T follicular helper cell (primary cell): ENCODE measurements at places on chromosomes 6 and 20.

- DNase-seq: no peak
Measured at GRCh38 chr6:150395388-150396009, 26.7 kb downstream of the IYD start.

DNA sequence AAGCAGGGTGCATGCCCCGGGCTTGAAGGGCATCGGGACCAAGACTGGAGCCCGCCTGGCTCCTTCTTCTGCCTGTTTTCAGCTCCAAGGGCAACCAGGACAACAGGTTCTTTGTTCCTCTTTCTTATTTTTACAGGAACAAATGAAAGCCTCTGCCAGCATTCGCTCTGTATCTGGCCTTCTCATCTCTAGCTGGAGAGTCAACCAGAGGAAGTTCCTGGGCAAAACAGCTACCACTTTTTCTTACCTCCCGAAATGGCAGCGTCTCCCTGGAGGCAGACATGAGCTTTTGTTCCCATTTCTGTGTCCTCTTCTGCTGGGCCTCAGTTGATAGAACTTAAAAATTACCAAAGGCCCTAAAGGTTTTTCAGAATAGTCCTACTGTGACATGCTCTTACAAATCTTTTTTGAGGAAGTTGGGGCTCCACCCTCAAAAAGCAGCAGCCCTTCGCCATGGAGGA lies 74.1 kb upstream of the NAA20 start:
- no peak for DNase-seq

DNA sequence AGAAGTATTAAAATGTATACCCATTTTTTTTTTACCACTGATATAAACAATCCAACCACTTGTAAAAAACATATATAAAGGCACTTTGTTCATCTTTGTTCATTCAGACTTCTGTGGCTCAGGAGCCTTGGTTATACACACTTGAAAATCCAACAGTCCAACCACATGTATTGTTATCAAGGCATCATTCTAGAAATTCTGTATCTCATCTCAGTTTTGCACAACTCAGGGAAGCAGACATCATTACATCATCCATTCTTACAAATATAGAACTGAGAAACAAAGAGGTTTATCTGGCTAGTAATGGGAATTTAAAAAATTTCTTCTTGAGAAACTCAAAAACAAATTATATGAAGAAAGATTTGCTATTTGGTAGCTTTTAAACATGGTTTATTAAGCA lies 88.1 kb downstream of the HMGCLL1 start:
- no peak for DNase-seq

DNA sequence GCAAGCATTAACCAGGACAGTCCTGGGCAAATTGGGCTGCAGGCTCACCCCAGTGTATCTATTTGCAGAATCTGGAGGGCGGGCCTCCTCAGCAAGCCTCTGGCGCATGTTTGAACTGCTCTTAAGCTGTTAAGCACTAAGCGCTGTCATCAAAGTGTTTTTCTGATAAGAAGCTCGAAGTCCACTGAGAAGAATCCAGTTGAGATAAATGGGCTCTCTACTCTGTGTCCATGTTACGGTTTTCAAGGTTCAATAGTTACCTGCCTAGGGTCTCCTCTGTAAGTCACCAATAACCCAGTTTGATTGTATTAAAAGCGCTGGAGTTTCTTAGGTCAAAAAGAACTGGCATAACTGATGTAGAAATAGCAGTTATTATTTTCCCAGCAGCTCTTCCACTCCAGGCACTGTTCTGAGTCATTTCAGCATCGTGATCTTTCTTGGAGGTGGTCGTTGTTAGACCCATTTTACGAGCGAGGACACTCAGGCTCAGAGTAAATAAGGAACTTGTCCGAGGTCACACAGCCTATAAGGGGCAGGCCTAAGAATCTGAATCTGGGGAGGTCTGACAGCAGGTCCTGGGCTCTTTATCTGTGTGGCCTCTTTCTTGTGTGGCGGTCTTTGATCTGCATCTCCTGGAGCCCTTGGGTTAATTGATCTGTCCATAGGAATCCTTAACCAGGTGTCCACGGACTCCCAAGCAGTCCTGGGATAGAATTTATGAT lies 207.4 kb upstream of the ZNF217 start:
- no peak for DNase-seq

GRCh38 chr20:54207743-54208547 lies at the start of gene PFDN4:
Gene PFDN4 (plus strand): TSS chr20:54208087. CDS start chr20:54208101, 14 bp downstream.
- peak; percentile 51 for DNase-seq

DNA sequence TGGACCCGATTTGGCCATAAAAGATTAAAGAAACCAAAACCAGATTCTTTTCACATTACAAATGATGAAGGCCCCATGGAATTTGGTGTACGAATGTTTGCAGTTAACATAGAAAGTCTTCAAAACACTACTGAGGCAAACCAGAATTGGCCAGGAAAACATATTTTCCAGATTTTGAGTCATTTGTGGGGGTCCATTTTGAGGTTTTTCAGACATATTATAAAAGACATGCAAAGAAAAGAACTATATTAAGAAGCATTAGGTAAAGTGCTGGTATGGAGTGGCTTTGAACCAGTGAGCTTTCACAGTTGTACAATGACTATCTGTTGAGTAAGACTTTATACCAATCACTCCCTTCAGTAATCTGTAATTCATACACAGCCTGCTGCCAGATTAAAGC lies 168.9 kb upstream of the COL21A1 start:
- DNase-seq: no peak

DNA sequence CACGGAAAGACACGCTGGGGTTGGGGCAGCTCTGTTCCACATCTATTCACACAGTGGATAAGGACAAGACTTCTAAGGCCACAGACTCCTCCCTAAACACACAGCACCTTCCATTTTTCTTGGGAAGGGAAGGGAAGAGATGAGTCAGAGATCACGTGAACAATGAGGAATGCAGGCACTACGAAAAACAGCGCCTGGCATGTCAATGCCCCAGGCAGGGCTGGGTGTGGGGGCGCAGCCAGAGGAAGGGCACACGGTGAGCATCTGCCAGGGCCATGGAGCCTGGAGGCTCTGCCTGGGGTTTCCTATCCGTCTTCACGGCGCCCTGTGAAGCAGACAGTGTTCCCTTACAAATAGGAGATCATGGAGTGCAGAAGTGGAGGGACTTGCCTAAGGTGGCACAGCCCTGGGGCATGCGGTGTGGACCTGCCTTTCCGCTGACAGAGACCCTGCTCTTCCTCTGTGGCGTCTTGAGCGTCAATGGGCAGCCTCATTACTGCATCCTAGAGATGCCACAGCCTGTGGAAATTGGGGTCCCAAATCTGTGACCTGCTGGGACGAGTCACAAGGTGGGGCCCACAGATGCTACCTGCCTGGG lies 15.4 kb downstream of the UNC93A start:
- no peak for DNase-seq

- DNase-seq: no peak
Measured at GRCh38 chr20:62202676-62203377, 17.3 kb downstream of the HRH3 start.

- no peak for DNase-seq
Measured at GRCh38 chr6:73078333-73078862, 146.9 kb downstream of the KHDC1L start.

DNA sequence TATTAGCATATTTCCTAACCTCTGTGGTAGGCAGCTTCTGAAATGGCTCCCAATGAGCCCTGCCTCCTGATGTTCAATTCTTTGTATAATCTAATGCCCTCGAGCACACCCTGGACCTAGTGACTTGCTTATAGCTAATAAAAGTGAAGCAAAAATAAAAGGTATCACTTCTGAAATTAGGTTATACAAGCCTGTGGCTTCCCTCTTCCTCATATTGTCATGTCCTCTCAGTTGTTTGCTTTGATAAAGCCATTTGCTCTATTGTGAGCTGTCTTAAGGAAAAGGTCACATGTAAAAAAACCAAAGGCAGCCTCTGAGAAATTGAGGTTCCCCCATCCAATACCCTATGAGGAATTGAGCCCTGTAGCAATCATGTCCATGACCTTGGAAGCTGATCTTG lies 442.1 kb upstream of the ADGRB3 start:
- DNase-seq: no peak

DNA sequence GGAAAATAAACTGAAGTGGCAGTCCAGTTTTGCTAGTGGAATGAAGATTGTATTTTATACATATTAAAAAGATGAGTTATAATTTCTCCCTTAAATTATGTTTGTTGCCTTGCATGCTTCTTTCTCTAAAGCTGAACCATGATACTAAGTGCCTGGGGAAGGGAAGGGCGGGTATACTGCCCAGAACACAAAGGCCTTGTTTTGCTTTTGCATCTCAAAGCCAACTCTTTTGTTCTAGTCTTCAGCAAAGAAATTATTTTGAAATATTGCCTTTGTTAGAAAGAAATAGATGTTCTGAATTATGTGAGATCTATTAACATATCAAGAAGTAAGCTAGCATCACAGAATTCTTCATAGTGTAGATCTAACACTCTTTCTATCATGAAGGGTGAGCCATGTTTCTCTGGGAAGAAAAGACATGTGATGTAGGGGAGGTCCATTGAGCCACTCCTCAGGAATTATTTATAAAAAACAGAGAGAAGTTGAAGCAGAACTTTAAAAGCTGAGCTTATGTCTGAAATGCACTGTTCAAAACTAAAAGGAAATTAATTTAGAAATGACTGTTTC lies 108.4 kb downstream of the RIMS1 start:
- DNase-seq: no peak

- peak; percentile 44 for DNase-seq
Measured at GRCh38 chr20:47357296-47358038, 968 bp upstream of the ZMYND8 start.

- no peak for DNase-seq
Measured at GRCh38 chr6:45049188-45049843, 278.8 kb upstream of the RUNX2 start.

- DNase-seq: no peak
Measured at GRCh38 chr6:159800141-159800865, at the start of gene PNLDC1. Gene PNLDC1 (plus strand): TSS chr6:159800276. CDS start chr6:159800308, 32 bp downstream.

DNA sequence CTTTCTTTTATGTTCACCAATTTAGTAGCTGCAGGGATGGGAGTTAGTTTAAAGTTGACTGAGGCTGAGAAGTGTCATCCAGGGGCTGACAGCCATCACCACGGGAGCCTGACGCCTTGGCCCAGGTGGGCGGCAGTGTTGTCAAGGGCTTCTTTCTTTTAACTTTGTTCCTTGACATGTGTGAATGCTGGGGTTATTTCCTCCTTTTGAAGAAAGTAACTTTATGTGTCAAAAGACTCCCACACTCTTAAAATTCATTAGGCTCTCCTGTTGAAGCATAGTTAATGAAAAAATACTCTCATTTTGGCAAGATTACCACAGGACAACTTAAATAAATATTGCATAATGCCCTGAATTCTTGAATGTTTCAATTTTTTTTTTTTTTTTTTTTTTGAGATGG lies 50.0 kb downstream of the SASH1 start:
- no peak for DNase-seq

DNA sequence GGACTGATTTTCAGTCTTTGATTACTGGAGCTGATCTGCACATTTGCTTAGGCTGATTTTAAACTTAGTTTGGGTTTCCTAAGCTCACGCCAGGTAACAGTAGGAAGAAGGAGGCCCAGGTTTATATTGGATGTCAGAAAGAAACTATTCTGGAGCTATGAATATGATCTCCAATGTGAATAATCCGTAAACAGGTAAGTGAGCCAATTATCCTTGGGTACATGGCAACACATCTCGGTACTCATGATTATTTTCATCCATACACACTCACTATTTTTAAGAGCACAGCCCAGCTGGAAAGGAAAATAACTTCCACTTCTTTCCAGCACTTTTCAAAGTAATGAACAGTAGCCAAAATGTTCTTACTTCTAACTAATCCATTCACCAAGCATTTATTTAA lies 7.0 kb downstream of the ATXN1 start:
- no peak for DNase-seq

DNA sequence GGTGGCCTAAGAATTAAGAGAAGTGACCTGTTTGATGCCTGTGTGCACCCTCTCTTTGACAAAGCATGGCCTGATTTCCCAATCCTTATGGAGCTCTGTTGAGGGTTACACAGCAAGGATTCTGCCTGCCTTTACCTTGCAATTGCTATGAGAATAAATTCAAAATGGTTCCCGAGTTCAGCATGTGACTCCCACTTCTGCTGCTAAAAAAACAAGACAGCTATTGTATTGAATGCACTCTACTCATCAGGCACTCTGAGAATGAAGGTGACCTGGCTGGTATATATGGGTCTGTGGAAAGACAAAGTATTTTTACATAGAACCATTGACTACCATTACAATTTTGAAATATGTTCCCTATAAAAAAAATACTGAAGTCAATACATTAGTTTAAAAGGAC lies 190.3 kb downstream of the ATXN1 start:
- DNase-seq: no peak

- no peak for DNase-seq
Measured at GRCh38 chr20:44761423-44761822, 15.8 kb downstream of the KCNK15 start.

GRCh38 chr6:50706575-50706974 lies 6.8 kb upstream of the TFAP2D start:
- DNase-seq: no peak

DNA sequence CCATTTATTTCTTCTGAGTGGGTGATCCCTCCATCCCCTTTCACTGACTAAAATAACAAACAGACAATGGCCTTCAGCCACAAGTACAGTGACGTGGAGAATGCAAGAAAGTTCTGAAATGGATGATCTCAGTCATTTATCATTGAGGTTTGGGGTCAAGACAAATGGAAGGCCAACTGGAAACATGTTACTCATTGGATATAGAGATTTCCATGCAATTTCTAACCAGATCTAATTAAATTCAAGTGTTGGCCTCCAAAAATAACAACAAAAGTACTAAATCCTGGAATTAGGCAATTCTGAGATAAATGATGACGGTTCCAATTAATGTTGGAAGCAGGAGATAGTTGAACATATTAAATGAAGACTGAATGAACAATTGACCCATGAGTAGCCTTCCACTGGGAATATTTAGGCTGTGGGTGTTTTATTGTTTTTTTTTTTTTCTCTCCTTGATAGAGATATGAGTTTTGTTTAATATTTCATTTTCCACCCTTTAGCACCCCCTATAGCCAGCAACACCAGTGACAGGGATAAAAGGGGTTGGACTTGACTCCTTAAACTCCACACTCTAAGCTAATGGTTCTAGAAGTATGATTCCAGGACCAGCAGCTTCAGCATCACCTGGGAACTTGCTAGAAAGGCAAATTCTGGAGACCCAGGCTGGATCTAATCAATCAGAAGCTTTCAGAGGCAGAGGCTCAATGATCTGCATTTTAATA lies 112.8 kb downstream of the BCAS1 start:
- DNase-seq: no peak

DNA sequence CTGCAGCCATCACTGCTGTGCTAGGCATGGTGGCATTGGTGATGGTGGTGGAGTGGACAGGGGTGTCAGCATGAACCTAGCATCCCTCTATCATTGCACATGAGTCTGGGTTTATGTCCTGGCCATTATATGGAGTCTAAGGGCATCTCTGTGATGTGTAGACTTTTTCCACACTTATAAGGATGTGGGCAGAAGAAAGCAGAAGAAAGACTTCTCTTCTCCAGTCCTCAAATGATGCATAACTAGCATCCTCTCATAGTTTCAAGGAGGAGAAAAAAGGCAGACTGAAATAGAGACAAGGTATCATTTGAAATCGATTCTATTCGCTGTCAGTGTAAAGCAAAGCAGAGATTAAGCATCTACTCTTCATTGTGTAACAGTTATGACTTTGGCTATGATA lies 140.0 kb upstream of the ATXN1 start:
- no peak for DNase-seq
